ENCODE measurements at places on chromosomes 2 and 18.

DNA sequence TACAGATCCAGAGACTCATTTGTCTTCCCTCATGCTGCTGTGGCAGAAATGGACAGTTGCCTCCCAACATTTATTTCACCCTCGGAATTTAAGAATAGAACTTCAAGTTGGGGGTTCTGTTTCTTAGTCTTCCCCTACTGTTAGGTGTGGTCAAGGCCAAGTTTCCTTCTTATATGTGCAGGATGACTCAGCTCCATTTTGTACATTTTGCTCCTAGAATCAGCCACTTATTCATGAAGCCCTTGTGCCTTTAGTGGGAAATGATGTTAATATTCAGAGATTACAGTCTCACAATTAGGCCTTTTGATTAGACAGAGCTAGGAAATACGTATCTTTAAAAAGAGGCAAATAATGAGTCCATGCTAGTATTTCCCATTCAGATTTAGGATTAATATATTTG lies 46.2 kb upstream of the ELOA2 start:
- H3K27me3 ChIP-seq, result peaks cover 7% of the 10 kb centered on the region
- H3K27ac ChIP-seq, result no peak overlapping the region
- peaks cover 2% of the 10 kb centered on the region for H3K36me3 ChIP-seq
- H3K4me3 ChIP-seq, result no peak overlapping the region
- H3K4me1 ChIP-seq, result peaks cover 30% of the 10 kb centered on the region
- no peak for DNase-seq

DNA sequence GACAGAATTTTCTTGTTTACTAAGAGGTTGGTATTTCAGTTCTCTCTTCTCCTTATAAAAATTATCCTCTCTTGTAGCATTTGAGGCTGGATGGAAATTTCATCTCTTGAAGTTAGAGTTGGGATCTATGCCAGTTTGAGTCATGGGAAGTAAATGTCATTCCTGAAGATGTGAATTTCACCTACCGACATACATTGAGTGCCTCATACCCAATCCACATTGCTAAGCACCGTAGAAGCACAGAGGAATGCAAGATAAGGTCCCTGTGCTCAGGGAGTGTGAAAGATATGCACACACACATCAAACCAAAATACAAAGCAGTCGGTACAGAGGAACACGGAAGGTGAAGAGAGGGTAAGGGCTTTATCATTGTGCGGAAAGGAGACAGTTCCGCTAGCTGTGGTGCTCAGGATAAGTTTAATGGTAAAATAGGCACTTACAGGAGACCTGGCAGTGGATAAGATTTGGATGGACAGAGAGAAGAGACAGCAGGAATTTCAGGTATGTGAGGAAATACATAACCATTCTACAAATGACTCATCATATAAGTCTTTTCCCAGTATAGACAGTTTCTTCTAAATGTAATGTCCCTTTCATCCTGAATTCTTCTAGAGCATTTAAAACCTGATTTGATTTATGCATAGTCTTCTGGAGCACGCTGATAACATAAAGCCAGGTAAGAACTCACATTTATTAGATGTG lies 205.3 kb upstream of the ST6GAL2 start:
- no peaks in the 10 kb centered on the region for H3K27me3 ChIP-seq
- H3K4me1 ChIP-seq, result peaks cover 8% of the 10 kb centered on the region
- peak overlapping the region; percentile 39 for H3K27ac ChIP-seq
- H3K36me3 ChIP-seq, result no peaks in the 10 kb centered on the region
- DNase-seq, result no peak

GRCh38 chr2:177147093-177147694 lies 65.4 kb upstream of the HNRNPA3 start:
- H3K4me1 ChIP-seq, result peaks cover 70% of the 10 kb centered on the region
- H3K36me3 ChIP-seq, result no peaks in the 10 kb centered on the region
- DNase-seq, result no peak

DNA sequence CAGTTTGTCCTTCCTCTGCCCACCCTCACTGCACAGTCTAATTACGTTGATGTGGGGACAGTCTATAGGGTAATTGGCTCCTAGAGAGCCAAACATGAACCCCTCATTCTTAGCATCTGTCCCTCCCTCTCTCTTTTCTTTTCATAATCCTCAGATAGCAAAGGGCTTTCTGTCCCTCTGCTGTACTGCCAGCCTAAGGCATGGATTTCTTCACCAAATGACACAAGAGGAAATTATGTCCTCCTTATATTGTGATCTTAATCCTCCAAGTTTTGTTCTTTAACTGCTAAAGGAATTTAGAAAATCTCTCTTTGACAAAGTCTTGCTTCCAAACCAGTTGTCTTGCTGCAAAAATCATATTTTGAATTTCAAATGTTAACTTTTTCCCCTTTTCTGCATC lies 18.5 kb downstream of the ANTXR1 start:
- DNase-seq, result no peak
- H3K4me1 ChIP-seq, result peaks cover 30% of the 10 kb centered on the region
- H3K36me3 ChIP-seq, result peaks cover 25% of the 10 kb centered on the region
- H3K27ac ChIP-seq, result peak overlapping the region; percentile 84
